ENCODE measurements at places on chromosomes 1 and 21.

GRCh38 chr1:174301295-174302077 lies 142.2 kb downstream of the RABGAP1L start:
- no peak for DNase-seq

DNA sequence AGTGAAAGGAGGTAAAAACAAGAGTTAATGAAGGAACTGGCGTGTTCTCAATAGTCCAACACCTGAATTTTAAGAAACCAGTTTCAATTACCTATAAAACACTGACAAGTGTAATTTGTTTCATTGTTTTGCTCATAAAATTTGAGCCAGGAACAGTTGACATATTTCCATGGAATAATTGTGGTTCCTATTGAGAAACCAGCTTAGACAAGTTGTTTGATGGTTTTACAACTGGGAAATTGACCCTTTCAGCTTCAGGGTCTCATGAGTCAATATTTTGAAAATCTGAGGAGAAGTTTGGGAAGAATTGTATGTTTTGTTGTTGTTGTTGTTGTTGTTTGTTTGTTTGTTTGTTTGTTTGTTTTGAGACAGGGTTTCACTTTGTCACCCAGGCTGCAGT lies 69.1 kb upstream of the GADD45A start:
- no peak for DNase-seq

DNA sequence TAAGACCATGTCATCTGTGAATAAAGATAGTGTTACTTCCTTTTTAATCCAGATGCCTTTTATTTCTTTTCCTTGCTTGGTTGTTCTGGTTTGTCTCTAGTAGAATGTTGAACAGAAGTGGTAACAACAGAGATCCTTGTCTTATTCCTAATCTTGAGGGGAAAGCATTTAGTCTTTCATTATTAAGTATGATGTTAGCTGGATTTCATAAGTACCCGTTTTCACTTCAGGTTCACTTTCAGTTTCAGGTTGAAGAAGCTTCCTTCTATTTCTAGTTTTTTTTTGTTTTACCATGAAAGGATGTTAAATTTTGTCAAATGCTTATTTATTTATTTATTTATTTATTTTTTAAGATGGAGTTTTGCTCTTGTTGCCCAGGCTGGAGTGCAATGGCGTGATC lies 22.3 kb upstream of the AGPAT3 start:
- DNase-seq = no peak

GRCh38 chr1:22365331-22366295 lies 86.0 kb upstream of the ZBTB40 start:
- no peak for DNase-seq

GRCh38 chr1:66752000-66752592 lies at the start of gene DYNLT5:
Gene DYNLT5, plus strand, starts transcription at chr1:66752459. Its CDS starts 2,200 bp downstream, at chr1:66754659.
- DNase-seq = no peak

- DNase-seq = no peak
Observed at GRCh38 chr1:157004806-157005205, 40.7 kb downstream of the ARHGEF11 start.

DNA sequence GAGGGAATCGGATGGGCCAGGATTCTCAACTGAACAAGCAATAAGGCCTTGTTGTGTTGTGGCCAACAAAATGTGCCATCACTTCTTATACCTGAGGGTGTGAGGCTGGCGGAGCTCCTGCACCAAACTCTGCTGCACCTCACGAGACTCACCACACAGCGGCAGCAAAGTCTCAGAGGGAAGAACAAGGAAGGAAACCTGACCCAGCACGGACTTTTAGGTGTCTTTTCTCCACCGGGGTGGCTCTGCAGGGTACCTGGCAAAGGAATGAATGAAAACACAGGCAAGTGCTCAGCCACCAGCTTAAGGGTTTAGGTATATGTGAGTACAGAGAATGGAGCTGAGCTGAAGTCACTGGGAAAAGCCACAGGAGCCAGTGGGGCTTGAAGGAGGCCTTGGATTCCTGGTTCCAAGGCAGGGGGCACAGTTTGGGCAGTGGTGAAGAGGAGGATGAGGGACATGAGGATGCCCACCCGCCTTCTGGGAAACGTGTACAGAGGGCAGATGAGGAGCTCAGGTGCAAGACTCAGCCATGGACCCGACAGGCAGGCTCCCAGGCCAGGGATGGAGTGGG lies 31.1 kb upstream of the HSD3B1 start:
- no peak for DNase-seq

GRCh38 chr1:217240656-217241055 lies 390.2 kb downstream of the GPATCH2 start:
- no peak for DNase-seq

GRCh38 chr1:178093951-178094738 lies at the start of gene RASAL2:
Gene RASAL2, plus strand, starts transcription at chr1:178094104. Its CDS starts 389 bp downstream, at chr1:178094493.
- peak; percentile 77 for DNase-seq

DNA sequence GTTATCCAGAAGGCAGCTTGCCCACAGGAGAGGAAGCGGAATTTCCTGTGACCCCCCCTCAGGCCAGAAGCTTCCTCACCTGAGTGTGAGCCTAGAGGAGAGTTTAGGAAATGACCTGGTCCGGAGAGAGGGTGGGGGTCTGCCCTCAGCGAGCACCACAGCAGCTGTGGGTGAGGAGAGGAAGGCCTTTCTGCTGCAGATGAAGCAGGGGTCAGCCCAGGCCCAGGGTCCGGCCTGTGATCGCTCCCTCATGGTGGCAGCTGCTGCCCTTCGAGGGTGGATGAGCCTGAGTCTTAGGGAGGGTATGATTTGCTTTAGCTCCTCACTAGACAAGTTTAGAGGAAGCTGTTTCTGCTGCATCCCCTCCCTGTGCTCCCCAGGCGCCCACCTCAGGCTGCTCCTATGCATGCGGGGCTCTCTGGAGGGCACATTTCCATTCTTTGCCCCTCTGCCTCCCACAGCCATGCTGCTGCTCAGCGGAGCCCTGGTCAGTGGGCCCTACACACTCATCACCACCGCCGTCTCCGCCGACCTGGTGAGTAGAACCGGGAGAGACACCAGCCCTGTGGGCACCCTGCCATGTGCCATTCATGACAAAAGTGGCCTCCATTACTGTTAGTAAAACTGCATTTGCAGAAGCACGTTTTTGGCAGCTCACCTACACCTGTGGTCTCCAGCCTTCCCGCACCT lies 53.0 kb downstream of the SLC37A1 start:
- DNase-seq = no peak

- DNase-seq = no peak
Observed at GRCh38 chr1:152860129-152860528, 333 bp downstream of the LCE7A start.

GRCh38 chr1:180230791-180231505 lies 884 bp downstream of the LHX4 start:
- DNase-seq = no peak

DNA sequence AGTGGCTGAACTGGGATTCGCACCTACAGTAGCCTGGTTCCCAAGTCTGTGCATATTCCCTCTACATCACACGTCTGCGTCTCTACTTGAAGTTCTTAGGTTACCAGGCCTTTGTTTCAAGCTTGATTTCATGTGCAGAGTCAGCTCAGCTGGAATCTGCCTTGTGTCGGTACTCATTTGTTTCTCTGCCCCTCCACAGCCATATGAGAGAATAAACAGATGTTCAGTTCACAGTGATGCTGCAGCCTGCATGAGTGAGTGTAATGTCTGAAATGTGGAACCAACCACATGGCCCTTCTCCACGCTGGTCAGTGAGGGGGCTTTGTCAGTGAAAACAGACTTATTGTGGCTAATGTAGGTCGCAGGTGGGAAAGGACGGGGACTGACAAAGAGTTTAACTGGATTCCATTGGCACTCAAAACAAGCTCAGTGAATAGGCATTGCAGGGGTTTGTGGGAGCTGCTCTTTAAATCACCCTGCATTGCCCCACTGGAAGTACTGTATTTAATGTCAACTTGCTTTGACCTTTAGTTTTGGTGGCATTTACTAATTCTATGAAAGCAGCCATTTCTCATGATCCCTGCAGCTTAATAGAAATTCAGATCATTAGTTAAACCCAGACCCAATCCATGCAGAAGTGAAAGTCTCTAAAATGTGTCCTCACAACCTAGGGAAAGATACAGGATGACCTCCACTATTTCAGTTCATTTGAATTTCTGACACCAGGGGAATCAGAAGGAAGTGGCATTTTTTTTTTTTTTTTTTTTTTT lies 136.4 kb upstream of the FAM78B start:
- no peak for DNase-seq

GRCh38 chr1:31789259-31790065 lies 25.3 kb upstream of the ADGRB2 start:
- DNase-seq = peak; percentile 78

DNA sequence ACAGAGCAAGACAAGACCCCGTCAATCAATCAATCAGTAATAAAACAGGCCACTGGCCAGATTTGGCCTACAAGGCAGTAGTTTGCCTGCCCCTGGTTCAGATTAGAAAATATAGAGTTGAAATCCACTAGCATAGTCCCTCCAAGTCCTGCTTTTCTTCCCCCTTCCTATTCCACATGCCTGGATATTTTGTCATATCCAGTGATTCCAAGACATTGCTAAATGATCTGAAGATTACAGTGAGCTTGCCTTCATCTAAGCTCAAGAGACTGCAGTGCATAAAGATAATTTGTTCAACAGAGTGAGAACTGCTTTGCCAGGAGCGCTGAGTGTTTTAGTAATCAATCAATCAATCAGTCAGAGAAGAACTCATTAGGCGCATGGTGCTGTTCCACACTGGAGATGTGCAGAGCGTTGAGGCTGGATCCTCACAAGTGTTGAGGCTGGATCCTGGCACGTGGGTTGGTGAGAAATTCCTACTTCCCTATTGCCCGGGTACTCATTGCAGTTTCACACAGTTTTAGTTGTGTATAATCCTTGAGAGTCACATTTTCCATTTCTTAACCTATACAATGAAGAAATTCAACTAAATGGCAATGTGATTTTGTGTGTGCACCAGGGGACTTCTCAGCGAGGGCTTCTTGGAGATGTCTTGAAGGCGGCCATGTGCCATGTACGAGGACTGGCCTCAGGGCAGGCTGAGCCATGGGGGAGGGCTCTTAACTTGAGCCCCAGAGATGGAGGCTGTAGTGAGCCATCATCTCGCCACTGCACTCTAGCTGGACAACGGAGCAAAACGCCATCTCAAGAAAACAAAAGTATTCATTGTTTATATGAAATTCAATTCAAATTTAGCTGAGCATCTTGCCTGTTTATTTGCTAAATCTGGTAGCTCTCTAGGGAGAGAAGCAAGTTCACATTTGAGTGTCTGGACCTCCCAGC lies 76.3 kb downstream of the TOMM20 start:
- DNase-seq = no peak

GRCh38 chr1:119779869-119780356 lies 11.2 kb upstream of the HMGCS2 start:
- DNase-seq = no peak

GRCh38 chr1:117576236-117576635 lies 29.6 kb upstream of the TENT5C start:
- DNase-seq = no peak

- DNase-seq = no peak
Observed at GRCh38 chr1:41259221-41259620, 17.1 kb upstream of the SCMH1 start.

DNA sequence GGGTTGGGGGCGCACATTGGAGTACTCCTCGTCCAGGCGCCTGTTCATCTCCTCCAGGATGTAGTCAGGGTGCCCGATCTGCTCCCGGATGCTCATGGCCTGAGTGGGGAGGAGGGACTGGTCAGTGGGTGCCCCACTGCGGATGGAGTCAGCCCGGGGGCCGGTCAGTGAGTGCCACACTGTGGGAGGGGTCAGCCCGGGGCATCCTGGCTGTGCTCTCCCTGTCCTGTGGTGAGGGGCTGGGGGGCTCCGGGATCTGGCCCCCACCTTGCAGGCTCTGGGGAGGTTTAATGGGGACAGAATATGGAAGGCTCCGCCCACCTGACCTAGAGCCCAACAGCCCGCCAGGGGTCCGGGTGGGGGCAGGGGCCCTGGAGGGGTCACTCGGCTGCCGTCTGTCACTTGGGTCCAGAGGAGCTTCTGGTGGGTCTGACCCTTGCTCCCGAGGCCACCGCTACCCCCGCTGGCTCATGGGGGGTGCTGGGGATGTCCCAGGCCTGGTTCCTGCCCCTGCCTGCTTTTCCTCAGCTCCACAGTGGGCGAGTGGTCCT lies 8.8 kb downstream of the PRXL2B start:
- DNase-seq = no peak

- no peak for DNase-seq
Observed at GRCh38 chr21:45304945-45305344, 17.2 kb upstream of the POFUT2 start.

- no peak for DNase-seq
Observed at GRCh38 chr1:10791105-10791951, 5.1 kb downstream of the CASZ1 start.
